ENCODE measurements at places on chromosomes 1 and 21.

DNA sequence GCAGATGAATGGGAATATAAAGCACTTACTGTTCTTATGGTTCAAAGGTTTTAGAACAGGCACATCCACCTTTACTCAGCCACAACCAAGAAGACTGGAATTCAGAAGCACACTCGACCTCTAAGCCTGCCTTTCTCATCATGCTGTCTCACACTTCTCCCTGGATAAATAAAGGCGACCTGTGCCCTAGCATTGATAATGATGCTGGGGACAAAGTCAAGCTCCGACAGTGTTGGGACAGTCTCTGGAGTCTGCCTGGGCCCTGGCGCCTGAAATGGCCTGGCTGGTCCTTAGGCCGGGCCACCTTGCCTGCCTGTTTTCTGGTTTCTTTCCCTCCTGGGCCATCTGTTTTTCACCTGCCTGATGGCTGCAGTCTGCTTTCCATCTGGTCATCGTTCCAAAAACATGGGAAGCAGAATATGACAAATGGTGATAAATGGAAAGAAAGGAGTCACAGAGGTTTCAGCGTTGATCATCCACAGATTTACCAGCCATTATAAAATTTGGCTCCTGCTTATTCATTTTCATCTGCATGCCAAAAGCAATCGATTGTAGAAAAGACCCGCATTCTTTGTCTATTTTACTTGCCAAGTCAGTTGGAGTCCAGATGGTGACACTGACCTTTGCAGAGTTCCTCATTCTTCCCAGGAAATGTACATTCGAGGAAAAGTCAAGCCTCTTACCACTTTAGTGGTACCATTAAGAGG is 91.2 kb upstream of the KCNJ15 start:
- DNase-seq: no peak

GRCh38 chr1:46152016-46152415 is 19.6 kb upstream of the PIK3R3 start:
- DNase-seq: no peak

DNA sequence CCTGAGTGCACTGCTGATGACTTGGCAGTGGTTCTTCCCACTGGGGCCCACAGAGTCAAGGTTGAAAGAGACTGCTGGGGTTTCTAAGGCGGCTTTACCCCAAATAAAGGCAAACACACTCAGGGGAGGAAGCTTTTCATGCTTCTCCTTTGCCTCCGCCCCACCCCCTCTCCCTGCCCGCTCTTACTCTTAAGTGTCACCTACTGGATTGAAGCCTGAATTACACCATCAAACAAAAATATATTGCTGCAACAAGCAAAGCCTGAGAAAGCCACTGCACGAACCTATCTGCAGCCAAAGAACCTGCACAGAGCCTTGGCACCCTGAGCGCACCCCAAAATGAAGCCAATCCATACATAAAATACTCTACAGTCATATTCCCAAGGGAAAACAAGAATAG is 63.1 kb downstream of the PTGFR start:
- no peak for DNase-seq

DNA sequence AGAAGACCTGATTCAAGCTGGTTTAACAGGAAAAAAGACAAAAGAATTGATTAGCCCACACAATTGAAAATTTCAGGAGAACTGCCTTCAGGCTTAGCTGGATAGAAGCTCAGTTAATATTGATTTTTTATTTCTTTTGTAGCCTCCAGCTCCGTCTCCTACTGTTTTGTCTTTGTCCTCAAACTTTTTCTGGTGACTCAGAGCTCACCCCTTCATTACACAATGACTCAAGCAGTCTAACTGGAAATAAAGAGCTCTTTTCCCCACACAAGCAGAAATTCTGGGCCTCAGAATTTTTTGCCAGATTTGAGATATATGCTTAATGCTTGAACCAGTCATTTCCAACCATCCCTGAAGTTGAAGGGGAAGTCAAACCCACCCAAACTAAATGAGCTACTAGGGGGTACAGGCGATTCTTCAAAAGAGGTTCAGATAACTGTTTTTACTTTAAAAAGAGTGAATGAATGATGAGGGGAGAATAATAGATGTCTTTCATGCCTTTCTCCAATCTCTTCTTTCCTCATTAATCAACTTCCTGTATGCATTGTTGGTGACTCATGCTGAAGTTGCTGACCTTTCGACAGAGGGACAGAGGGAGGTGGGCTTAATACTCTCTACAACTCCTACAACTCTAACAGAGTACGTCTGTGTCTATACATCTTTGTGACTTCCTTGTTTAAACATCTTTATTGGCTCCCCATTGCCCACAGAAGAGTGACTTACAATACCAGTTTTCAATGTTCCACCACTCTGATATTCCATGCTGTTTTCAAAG is 6.2 kb upstream of the ACP6 start:
- no peak for DNase-seq

GRCh38 chr1:233587958-233588799 is 25.7 kb upstream of the KCNK1 start:
- no peak for DNase-seq

- DNase-seq: no peak
Measured at GRCh38 chr1:97297611-97298010, 576.0 kb downstream of the PTBP2 start.

DNA sequence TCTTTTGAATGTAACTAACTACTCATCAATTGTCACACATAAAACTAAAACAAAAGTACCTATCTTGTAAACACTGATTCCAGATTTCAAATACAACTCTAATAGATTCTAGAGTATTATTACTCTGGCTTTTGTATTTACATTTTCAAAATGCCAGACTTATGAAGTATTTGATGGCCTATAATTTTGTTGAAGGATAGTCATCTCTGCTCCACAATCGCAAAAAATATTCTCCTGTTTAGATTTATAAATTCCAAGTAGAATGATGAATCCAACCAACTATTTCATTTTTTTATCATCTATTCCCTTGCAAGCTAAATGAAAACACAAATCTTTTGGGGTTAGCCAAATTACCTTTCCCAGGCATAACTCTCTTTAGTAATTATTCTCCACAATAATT is 75.0 kb upstream of the GUCA2A start:
- no peak for DNase-seq

- no peak for DNase-seq
Measured at GRCh38 chr1:23148084-23148483, 20.6 kb downstream of the LUZP1 start.

- peak; percentile 74 for DNase-seq
Measured at GRCh38 chr1:1200876-1201810, 5.2 kb downstream of the TNFRSF18 start.

DNA sequence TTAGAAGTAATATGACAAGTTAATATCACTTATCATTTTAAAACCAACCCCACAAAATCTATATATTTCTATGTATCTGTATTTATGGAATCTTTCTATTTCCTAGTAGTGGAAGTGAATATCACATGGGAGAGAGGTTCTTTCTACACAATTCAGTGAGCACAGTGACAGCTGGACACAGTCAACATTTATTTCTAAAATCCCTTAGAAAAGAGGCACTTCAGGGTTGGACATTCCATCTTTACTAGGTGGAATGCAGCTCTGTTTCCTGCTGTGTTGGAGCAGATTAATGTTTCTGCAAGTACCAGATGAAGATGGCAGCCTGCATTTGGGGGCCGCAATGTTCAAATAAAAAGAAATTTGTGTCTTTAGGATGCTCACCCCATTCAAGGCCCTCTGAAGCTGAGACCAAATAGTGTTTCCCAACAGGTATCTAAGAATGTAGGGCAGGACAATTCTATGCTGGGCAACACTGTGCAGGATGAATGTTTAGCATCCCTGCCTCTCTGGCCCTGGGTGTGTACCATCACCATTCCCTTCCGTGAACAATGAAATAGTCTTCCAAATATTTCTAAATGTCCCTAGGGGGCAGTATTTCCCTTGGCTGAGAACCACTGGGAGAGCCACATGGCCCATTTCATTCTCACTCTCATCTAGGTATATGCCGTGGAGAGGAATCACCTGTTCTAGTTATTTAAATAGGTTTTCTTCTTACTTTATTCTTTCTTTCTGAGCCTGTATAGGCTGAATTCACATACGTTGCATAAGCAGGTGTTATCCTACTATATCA is 394.8 kb downstream of the PRDM2 start:
- DNase-seq: no peak

DNA sequence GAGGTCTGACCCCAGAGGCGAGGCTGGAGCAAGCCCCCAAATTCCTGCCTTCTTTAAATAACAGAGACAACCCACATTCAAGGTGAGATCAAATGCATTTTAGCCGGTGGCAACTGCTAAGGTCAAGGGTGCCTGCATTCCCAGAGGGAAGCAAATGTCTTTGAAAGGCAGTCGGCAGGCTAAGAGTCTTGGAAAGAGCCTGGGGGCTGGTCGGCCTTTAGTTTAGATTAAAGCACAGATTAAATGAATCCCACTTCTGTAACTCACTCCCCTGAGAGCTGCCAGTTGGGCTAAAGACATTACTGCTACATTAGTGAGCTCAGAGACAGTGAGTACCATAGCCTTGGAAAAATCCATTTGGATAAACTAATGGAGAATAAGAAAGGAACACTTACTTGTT is 59.2 kb downstream of the HTR6 start:
- no peak for DNase-seq

GRCh38 chr21:37228003-37228400 is 39.1 kb downstream of the VPS26C start:
- no peak for DNase-seq

DNA sequence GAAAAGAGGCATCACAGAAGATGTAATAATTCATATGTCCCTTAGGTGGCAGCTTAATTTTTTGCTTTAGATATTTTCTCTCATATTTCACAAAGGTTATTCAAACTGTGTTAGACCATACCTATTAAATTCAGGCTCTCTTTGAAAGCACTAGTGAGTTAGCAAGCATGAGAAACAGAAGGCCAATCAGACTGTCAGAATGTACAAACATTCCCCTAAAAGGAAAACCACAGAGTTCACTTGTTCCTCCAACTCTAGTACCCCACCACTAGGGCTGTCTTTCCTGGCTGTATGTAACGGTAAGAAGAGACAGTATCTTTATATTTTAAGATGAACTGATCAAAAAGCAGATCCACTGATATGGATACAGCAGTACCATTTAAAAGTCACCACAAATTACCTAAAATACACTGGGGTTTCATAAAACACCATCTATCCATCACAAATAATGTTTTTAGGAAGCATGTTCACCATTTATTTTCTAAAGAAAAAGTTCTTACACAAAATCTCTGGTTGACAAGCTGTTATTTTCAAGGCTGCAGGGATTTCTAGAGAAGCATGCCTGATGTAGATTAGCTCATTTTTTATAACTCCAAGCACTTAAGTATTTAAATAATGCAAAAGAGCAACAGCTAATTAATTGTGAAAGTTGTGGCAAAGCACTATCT is 1.8 kb downstream of the ARPC5 start:
- no peak for DNase-seq

DNA sequence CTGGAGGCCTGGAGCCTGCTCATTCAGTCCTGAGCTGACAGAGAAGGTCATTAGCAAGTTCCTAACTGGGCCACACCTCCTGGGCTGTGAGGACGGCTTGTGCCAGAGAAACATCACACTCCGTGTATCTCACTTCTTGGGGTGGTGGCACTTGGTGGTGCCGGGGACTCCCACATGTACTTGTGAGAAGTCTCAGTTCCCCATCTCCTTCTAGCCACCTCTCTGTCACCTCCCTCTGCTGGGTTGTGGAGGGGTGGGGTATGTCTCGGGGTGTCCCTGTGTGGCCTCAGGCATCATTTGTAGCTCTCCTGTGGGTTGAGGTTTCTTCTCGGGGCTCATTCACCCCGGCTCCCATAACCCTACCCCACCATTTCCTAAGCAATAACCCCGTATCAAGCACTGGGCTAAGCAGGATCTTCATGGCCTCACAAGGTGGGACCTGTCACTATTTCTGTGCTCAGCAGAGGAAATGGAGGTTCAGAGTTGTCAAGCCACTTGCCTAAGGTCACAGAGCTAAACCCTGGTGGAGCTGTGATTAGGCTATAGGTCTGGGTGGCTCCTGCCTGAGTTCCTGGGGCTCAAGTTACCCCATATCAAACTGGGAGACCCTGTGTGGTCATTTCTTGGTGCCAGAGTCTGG is 62.5 kb downstream of the UBIAD1 start:
- no peak for DNase-seq

DNA sequence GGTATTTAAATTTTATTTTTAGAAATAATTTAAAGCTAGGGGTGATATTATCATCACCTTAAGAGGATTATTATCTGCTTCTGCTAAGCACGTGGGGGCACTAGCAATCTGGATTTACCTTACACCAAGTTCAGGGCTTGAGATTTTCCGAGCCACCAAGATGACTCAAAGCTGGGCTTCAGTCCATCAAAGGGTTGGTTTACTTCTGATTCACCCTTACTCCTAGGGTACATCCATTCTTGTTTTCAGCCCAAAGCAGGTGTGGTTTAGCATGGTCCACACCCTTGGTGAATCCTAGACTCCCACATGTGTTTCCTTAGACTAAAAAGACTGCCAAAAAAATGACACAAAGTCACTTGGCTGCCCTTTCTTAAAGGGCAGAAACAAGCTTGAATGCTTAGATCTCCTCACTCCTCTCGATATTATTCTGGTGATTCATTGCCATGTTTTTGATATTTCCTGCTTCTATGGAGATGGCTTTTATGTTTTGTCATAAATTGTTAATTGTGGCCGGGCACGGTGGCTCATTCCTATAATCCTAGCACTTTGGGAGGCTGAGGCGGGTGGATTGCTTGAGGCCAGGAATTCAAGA is 9.8 kb upstream of the PRSS38 start:
- DNase-seq: no peak

DNA sequence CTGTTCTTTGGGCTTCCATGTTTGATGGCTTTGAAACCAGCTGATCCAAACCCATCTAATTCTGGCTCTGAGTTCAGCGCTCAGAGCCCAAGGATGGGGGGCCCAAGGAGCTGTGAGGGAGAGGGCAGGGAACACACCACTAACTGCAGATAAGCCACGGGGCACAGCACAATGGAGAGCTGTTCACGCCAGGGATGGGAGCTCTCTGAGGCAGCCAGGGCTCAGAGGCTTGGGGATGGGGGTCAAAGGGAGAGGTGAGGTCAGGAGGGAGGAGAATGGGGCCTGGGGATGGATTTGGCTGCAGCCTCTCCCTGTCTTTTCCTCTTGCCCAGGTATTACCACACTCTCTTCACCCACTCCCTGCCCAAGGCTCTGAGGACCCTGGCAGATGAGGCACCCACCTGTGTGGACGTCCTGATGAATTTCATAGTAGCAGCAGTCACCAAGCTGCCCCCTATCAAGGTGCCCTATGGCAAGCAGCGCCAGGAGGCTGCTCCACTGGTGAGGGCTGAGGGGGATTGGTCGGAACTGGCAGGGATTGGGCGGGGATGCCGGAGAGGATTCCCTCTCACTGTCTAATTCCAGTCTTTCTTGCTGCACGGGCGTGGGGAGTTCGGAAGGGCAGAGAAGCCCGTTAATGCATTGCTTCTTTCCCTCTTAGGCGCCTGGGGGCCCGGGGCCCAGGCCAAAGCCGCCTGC is 11.3 kb downstream of the SLC30A2 start:
- DNase-seq: no peak

DNA sequence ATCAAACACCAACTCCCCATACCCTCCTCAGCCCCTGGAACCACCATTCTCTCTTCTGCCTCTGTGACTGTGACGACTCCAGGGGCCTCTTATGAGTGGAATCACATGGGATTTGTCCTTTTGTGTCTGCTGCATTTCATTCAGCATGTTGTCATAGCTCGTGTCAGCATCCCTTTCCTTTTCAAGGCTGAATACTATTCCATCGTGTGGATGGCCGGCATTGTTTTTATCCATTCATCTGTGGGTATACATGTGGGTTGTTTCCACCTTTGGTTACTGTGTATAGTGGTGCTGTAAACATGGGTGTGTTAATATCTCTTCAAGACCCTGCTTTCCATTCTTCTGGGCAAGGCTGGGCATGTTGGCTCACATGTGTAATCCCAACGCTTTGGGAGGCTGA is 17.1 kb upstream of the OBSCN start:
- DNase-seq: no peak
